Activated CD4-positive, alpha-beta T cell treated with anti-CD3 and anti-CD28 coated beads for 1 hour (primary cell): ENCODE measurements at places on chromosomes 2 and 18.

DNA sequence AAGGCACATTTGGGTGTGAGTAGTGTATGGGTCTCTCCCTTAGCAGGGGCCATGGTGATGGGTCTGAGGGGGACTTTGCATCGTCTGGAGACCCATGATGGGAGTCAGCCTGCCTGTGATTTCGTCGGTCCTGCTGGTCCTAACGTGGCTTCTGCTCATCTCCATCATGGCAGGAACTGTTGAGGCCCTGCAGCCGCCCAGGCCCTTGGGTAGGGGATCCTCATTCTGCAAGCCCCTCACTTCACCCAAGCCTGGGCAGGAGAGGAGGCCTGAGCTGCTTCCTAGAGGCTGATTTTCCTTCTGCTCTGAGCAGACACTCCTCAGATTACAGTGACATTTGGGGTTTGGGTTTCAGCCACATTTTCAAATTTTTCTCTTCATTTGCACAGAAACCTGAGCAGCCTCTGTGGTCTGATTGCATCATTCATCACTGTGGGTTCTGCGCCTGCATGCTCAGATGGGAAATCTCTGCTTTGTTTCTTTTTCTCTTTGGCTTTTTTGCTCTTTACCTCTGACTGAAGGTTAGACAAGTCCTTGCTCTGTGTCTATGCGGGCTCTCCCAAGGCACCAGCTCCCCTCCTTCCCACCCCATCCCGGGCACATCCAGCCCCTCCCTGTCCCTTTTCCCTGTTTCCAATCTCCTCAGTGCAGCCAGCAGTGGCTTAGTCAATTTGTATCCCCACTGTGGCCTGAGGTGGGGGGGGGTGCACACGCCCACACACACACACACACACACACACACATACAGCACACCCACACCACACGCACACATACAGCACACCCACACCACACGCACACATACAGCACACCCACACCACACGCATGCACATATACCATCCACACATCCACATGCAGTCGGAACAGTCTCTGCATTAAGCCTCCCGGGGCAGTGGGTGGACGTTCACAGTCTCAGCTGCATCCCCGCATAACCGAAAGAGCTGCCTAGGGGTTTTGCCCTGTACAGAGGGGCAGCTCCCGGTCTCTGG is 305.4 kb upstream of the HS6ST1 start:
- DNase-seq, result no peak

DNA sequence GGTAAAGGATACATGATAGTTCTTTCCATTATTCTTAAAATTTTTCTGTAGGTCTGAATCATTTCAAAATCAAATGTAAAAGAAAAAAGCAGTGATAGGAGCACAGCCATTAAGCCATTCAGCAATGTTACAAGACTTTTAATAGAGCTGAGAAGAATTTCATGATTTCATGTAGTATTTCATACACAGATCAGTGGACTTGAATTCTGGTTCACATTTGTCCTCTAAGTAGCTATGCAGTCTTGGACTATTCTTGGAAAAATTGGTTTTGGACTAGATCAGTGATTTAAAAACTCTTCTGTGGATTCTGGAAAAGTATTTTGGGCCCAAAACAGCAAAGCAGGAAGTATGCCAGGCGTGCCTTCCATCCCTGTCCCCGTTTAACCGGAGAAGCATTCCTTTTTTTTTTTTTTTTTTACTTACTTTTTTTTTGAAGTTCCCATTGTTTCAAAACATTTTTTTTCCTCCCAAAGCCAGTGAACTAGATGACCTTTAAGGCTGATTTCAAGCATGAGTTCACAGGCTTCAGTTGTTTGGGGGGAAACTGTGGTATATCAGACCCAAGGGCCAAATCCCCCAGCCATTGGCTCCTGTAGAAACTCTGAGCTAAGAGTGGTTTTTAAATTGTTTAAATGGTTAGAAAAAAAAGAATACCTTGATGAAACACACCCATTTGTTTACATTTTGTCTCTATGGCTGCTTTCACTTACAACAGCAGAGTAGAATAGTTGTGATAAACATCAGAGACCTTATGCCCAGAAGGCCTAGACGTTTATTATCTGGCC is 17.5 kb upstream of the POLI start:
- DNase-seq, result no peak

GRCh38 chr2:28828382-28828781 is 17.7 kb downstream of the SPDYA start:
- DNase-seq, result no peak

GRCh38 chr2:56729212-56729611 is 545.4 kb downstream of the CCDC85A start:
- DNase-seq, result no peak

DNA sequence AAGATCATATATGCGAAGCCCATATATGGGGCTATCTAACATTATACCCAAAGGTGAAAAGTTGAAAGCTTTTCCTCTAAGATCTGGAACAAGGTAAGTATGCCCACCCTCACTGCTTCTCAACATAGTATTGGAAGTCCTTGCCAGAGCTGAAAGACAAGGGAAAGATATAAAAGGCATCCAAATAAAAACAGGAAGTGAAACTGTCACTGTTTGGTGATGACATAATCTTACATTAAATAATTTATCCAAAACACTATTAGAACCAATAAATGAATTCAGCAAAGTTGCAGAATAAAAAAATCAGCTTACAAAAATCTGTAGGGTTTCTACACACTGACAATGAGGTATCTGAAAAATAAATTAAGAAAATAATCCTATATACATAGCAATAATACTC is 205.8 kb downstream of the INSIG2 start:
- DNase-seq, result no peak

DNA sequence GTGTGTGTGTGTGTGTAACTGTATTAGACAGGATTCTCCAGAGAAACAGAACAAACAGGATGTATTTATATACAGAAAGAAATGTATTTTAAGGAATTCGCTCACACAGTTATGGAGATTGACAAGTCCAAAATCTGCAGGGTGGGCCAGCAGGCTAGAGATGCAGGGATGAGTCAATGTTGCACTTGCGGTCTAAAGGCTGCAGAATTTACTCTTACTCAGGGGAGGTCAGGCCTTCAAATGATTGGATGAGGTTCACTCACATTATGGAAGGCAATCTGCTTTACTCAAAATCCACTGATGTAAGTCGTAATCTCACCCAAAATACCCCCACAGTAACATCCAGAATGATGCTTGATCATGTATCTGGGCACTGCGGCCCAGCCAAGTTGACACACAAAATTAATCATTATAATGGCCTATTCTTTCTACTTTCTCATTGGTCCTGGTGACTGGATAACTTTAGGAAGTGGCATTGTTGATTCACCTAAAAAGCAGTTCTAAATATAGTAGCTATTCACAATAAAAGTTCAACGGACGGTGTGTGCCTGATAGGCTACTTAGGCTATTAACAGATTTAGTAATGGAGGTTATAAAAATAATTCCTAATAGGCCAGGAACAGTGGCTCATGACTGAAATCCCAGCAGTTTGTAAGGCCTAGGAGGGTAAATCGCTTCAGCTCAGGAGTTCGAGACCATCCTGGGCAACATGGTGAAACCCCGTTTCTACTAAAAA is 40.6 kb upstream of the ACYP2 start:
- DNase-seq, result no peak

- DNase-seq, result no peak
Measured at GRCh38 chr18:2824865-2825264, 21.9 kb upstream of the EMILIN2 start.

DNA sequence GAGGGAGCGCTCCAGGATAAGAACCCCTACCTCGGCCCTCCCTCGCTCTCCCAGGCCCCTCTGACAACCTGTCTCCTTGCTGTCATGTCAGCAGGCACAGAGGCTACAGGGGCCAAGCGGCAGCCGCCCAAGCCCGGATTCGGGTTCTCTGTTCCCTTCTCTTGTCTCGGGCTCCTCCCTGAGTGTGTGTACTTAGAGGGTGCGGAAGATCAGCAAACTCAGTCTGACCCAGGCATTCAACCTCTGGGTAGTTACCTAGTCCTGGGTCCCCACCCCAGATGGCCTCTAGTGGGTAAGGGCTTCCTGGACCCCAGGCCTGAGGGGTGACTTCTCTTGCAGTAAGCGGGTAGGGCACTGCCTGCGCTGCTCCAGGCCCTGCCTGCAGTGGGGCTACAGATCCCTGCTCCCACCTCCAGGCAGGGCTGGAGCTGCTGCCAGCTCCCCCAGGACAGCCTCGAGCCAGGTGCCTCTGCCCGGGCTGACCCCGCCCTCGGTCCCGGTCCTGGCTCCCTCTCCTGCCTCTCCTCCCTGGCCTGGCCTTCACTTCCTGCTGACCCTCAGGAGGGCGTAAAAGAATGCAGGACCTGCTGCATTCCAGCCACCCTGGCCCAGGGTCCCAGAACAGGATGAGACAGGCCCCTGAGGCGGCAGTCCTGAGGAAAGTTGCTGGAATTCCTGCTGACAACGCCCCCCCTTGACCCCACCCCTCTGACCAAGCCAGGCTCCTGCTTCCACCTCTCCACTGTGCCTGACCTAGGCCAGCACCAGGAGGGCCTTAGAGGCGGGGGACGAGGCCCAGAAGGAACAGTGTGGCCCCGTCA is 22.0 kb downstream of the GPC1 start:
- DNase-seq, result no peak
